ENCODE measurements at places on chromosomes 16 and 17. TPM values are rescaled to one million over a fixed set of nuclear protein-coding genes. Genes with fewer than 3 reads are reported as not detected.

The KRTAP2-3 gene
- 1.4 TPM for total RNA-seq

GRCh38 chr17:5331506-5331905, 49.4 kb downstream of the RABEP1 start:
- peak; percentile 59 for DNase-seq
- H3K4me1 ChIP-seq: peaks cover 3% of the 10 kb centered on the region
- no peak overlapping the region for H3K27ac ChIP-seq
- no peak overlapping the region for H3K4me3 ChIP-seq

DNA sequence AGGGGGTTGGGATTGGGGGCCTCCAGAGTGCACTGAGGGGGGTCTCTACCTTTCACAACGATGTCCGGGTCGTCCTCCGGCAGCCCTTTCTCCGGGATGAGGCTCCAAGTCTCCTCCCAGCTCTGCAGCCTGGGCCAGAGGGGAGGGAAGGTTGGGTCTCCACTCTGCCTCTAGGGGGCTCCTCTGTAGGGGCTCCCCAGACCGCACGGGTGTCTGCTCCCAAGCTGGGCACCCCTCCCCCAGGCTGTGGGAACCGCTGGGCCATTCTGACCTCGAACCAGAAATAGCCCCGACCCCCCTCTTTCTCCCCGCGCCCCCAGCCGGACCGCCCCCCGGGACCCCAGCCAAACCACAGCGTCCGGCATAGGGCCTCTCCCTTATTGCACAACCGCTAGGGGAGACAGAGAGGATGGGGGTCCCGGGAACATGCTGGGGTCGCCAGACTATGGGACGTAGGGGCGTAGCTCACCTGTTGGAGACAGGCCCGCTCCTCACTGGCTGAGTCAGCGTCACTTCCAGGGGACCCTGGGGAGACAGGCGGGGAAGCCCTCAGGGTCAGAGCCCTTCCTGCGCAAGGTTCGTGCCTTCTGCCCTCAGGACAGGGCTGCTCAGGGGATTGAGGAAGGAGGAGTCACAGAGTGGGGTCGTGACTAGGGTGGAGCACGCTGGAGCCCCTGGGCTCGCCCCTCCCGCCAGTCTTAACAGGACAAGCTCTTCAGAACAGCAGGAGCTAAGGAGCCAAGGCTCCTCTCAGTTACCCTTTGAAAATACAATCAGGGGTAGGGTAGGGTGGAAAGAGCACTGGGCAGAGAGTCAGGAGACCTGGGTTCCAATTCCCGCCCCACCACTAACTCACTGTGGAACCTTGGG, 2.7 kb downstream of the PLEKHH3 start:
- H3K4me3 ChIP-seq: peak overlapping the region; percentile 14
- peak overlapping the region; percentile 35 for H3K27ac ChIP-seq
- no peaks in the 10 kb centered on the region for H3K27me3 ChIP-seq
- DNase-seq: peak; percentile 50
- peaks cover 21% of the 10 kb centered on the region for H3K4me1 ChIP-seq
- peaks cover 40% of the 10 kb centered on the region for H3K36me3 ChIP-seq

- H3K27me3 ChIP-seq: no peaks in the 10 kb centered on the region
- peak overlapping the region; percentile 44 for H3K27ac ChIP-seq
- DNase-seq: peak; percentile 91
These were observed 68.8 kb downstream of the ABR start for GRCh38 chr17:1110862-1111598.

DNA sequence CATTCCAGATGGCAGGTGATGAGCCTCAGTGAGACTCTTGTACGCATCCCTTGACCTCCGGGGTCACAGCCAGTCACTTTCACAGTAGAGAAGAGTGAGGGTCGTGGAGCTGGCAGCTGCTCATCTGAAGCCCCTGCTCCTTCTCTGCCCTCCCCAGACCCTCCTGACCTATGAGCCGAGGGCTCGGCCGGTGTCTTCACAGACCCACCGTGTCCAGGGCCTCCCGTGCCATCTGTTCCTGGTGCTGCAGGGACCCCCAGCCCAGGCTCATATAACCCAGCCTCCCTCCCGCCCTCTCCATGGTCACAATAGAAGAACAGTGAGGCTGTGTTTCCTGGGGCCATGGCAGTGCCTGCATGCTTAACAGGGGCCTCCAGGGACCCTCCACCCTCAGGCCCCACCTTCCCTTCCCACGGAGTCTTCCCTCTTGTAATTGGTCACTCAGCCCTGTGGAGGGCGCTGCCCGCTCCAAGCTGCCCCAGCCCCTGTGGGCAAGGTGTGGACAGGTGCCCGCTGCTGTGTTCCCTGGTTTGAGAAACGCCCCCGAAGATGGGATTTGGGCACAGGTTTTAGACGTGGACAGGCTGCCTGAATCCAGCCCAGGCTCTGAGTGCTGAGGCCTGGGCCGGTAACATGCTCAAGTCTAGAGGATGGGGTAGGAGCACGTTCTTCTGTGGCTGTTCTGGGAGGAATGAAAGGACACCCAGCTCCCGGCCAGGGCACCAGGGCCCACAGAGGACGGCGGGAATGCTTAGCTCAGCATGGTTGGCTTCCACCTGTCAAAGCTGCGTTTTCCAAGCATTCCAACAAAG, 38.7 kb downstream of the ACSF3 start:
- DNase-seq: no peak
- no peaks in the 10 kb centered on the region for H3K4me1 ChIP-seq
- no peaks in the 10 kb centered on the region for H3K27me3 ChIP-seq
- no peak overlapping the region for H3K27ac ChIP-seq
- no peak overlapping the region for H3K4me3 ChIP-seq

GRCh38 chr17:11545696-11546095, 52.6 kb upstream of the DNAH9 start:
- H3K4me1 ChIP-seq: no peaks in the 10 kb centered on the region
- no peak for DNase-seq
- no peak overlapping the region for H3K27ac ChIP-seq
- H3K4me3 ChIP-seq: no peak overlapping the region
- no peaks in the 10 kb centered on the region for H3K36me3 ChIP-seq
